ENCODE measurements at places on chromosomes 3 and 15.

DNA sequence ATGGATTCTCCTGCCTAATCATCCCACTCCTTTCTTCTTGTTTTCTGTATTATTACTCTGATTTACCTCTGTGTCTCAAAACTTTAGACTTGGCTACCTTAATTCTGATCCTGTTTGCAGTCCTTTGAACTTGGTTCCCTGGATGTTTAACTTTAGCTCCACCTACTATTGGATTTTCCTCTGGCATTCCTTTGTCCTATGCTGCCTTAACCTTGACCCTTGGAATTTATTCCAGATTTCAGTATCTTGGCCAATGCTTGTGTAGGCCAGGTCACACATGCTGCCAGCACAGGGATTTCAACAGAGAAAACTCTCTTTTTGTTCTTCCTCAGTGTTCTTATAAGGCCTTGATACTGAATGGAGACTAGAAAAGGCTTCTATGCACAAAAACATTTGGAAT lies 65.0 kb upstream of the DNAJC19 start:
- no peak for DNase-seq

DNA sequence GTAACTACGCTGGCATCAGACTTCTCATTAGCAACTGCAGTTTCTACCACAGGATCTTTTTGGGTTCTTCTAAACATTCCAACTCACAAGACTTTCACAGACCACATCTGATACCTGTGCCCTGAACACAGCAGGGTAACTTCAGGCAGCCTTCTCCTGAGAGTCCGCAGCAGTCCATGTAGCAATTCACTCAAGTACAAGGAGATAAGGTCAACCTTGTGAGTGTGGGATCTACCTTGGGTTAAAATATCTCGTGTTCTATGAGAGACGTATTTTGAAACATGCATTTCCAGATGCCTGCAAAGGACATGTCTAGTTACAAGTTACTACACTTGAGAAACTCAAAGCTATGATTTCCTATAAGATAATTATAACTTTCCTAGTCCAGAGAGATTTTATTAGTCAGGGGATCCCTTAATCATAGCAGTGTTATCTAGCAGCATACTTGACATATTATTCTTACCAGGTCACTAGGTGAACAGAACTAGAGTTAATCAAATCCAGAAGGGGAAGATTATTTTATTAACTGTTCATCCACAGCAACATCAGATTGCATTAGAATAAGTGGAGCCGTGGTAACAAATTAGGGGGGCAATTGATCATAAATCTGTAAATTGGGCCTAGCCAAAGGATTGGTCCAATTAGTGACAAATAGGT lies 66.4 kb downstream of the ASTE1 start:
- DNase-seq: no peak

DNA sequence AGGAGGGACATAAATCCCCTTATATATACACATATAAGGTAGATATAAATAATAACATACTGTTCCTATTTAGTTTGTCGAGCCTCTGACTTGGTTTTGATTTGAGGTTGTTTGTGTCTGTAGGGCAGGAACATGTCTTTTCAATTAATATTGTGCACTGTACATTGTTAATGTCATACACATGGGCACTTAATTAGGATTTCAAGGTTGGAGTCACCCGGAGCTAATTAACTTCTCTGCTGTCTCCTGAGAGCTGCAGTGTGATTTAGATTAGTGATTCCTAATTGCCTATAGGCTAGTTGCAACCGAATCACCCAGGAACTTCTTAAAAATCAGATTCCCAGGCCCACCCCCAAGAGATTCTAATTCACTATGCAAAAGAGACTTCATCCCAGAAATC lies 50.4 kb upstream of the FILIP1L start:
- no peak for DNase-seq

DNA sequence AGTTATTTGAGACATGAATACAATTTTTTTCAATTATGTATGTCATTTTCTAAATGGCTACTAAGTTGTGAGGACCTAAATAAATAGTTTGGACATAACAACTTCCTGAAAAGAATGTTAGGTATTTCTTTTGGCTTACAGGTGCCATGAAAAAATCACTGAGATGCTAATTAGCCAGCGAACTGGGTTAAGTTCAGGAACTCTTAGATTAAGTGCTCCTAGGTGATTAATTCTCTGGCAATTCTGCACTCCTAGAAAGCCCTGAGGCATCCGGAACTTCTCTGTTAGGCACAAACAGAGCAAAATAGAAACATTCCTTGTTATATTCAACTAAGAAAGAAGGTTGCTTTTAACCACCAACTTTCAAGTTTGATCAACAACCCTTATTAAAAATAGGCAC lies 192.3 kb downstream of the STAG1 start:
- no peak for DNase-seq

- no peak for DNase-seq
Measured at GRCh38 chr3:150147776-150148175, 177.1 kb upstream of the PFN2 start.

GRCh38 chr15:27486051-27486450 lies 515.1 kb downstream of the GABRG3 start:
- DNase-seq: no peak

Measured in stimulated activated naive CD4-positive, alpha-beta T cell (primary cell).